ENCODE measurements at places on chromosomes 2 and 18.

DNA sequence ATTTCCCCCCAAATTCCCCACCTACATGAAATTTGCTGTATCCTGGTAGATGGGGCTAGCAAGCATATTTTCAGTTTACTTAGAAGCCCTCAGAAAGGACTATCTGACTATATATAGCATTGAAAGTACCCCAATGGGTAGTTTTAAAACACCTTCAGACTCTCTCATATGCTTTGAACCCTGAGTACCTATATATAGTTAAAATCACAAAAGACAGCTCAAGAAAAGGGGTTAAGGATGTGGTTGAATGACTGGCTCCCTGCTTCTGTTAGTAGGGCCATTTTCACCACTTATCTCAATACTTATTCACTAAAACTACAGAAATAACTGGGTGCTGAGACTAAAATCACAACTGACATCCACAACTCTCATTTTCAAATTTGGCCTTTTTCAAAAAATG, 18.5 kb downstream of the WDPCP start:
- DNase-seq: no peak

DNA sequence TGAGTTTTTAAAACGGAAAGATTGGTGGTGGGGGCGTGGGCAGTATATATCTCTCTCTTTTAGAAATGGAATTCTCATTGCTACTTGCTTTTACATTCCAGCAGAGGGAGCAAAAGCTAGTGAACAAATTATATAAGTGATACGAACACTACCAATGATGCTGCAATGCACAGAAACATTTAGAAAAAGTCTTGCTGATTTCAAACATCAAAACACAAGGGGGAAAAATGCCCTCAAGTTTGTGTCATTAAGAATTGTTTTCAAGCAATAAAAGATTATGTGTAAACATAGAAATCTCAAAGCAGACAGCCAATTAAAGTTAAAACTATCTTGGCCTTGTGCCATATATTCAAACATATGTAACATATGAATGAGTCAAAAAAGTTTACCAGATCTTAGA, 296.3 kb upstream of the KCNJ3 start:
- DNase-seq: peak; percentile 67

DNA sequence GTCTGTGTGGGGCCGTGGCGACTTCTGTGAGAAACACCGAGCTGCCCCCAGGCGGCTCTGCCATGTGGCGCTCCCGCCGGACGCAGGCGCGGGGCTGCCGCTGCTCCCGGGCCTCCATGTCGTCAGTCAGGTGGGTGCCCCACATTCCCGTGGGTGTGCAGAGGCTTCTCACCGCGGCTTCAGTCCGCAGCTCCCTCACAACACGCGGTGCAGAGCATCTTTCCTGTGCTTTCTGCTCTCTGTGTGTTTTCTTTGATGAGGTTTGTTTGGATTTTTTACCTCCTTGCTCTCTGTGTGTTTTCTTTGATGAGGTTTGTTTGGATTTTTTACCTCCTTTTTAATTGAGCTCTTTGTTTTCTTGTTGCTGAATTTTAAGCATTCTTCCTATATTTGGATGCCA, 13.0 kb downstream of the AQP12A start:
- no peak for DNase-seq

GRCh38 chr2:7430421-7430868, 513.2 kb downstream of the RNF144A start:
- no peak for DNase-seq

GRCh38 chr18:38186491-38186890, 620.9 kb upstream of the CELF4 start:
- no peak for DNase-seq
